Liver (tissue), 10 donors: ENCODE measurements at places on chromosomes 16 and 17. TPM values are rescaled to one million over a fixed set of nuclear protein-coding genes. Genes with fewer than 3 reads are reported as not detected.

GRCh38 chr17:70613681-70614080 is 444.3 kb downstream of the KCNJ2 start:
- no peak overlapping the region for H3K4me3 ChIP-seq
- no peaks in the 10 kb centered on the region for H3K36me3 ChIP-seq
- H3K27me3 ChIP-seq: no peaks in the 10 kb centered on the region
- no peak for DNase-seq

DNA sequence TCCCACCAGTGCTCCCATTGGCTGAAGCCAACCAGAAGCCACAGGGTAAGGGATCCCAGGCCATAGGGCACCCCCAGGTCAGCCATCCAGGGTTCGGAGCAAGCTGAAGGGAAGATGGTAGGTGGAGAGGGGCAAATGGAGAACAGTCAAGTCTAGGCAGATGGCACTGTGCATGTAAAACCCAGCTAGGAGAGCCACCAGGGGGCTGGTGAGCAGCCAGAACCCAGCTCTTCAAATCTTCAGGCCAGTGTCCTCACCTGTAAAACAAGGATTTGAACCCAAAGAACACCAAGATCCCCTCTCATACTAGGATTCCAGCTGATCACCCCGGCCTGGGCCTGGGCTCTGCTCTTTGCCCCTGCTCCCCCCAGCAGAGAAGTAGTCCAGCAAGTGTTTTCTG is 43.5 kb downstream of the GINS3 start:
- H3K4me3 ChIP-seq: no peak overlapping the region
- no peak for DNase-seq
- H3K27ac ChIP-seq: no peak overlapping the region
- no peaks in the 10 kb centered on the region for H3K36me3 ChIP-seq
- no peaks in the 10 kb centered on the region for H3K27me3 ChIP-seq

GRCh38 chr17:4142107-4142900 is 526 bp downstream of the ZZEF1 start:
- DNase-seq: peak; percentile 52
- peak overlapping the region; percentile 99 for H3K27ac ChIP-seq
- peaks cover 43% of the 10 kb centered on the region for H3K4me1 ChIP-seq
- peak overlapping the region; percentile 87 for H3K4me3 ChIP-seq
- no peaks in the 10 kb centered on the region for H3K36me3 ChIP-seq
- H3K27me3 ChIP-seq: no peaks in the 10 kb centered on the region

GRCh38 chr16:16045879-16046278 is 96.5 kb downstream of the ABCC1 start:
- no peak overlapping the region for H3K27ac ChIP-seq
- no peaks in the 10 kb centered on the region for H3K4me1 ChIP-seq
- H3K36me3 ChIP-seq: no peaks in the 10 kb centered on the region
- no peak overlapping the region for H3K4me3 ChIP-seq
- H3K27me3 ChIP-seq: no peaks in the 10 kb centered on the region

DNA sequence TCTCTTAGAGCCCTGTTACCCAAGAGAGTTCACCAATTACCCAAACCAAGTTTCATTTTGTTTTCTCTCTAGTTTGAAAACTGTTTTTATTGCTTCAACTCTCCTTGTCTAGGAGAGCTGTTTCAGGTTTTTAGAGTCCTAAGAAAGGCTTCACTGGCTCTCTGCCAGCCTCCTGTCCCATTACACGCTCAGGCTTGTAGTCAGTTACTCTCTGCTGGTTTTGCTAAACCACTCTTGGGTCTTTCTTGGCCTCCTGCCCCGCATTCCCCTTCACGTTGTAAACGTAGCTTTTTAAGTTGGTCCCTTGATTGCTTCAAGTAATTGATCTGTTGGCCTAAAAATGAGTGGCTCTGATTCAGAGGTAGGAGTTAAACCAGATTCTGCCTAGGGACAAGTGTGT is 529.1 kb downstream of the MAF start:
- no peaks in the 10 kb centered on the region for H3K36me3 ChIP-seq
- H3K27ac ChIP-seq: no peak overlapping the region
- H3K4me1 ChIP-seq: no peaks in the 10 kb centered on the region

DNA sequence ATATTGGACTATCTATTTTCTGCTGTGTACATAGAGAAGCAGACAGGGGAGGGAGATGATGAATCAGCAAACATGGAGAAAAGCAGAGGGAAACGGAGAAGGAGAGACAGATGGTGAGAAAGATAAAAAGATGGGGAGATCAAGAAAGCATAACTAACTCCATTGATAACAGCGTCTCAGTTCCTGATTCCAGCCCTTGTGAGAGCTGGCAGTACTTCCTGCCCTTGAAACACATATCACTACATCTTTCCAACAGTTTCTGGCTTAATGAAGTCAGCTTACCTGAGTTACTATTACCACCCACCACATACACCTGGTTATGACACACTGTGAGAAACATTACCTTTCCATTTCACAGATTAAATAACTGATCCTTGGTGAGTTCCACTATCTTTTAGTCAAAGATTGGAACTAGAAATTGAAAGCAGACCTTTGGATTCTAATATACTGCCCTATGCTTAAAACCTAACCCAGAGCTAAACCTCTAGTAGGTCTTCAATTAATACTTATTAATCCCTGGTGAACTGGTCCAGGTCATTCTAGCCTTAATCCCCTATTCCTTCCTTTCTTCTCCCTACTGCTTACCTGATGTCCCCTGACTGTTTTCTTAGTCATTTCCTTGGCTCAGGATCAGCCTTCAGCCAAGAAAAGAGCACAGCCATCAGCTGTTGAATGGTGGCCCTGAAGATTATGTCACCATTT is 346.6 kb upstream of the CCL2 start:
- no peak overlapping the region for H3K4me3 ChIP-seq
- no peaks in the 10 kb centered on the region for H3K27me3 ChIP-seq
- no peaks in the 10 kb centered on the region for H3K4me1 ChIP-seq
- no peak for DNase-seq
- no peak overlapping the region for H3K27ac ChIP-seq

DNA sequence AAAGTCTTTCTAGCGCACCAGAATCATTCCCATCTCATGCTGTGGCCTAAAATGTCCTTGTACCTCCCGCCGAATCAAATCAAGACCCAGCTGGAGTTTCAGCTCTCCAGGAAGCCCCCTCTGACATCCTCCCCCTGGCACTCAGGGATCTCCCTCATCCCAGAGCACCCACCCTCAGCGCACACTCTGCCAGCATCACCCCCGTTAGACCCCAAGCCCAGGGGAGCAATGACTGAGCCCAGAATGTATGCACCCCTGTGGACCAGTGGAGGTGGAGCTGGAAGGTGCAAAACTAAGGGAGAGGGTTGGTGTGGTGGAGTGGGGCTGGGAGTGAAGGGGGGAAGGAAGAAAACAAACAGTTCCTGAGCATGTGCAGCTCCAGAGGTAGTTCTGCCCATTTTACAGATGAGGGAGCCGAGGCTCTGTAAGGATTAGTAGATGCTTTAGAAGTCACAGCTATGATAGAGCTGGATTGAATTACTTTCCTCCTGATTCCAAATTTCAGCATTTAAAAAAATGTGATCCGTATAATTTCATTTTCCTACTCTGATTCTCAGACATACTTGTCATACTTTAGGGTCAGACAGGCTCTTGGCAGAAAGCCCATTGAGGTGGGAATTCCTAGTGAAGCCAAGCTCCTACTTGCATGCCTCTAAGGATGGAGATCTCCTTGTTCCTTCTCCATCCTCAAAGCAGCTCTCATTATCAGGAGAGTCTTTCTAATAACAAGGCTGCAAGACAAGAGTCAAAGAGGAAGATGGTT is 242.7 kb downstream of the KATNIP start:
- H3K4me3 ChIP-seq: no peak overlapping the region
- H3K36me3 ChIP-seq: no peaks in the 10 kb centered on the region
- DNase-seq: no peak
- no peaks in the 10 kb centered on the region for H3K4me1 ChIP-seq
- H3K27ac ChIP-seq: no peak overlapping the region
- no peaks in the 10 kb centered on the region for H3K27me3 ChIP-seq

DNA sequence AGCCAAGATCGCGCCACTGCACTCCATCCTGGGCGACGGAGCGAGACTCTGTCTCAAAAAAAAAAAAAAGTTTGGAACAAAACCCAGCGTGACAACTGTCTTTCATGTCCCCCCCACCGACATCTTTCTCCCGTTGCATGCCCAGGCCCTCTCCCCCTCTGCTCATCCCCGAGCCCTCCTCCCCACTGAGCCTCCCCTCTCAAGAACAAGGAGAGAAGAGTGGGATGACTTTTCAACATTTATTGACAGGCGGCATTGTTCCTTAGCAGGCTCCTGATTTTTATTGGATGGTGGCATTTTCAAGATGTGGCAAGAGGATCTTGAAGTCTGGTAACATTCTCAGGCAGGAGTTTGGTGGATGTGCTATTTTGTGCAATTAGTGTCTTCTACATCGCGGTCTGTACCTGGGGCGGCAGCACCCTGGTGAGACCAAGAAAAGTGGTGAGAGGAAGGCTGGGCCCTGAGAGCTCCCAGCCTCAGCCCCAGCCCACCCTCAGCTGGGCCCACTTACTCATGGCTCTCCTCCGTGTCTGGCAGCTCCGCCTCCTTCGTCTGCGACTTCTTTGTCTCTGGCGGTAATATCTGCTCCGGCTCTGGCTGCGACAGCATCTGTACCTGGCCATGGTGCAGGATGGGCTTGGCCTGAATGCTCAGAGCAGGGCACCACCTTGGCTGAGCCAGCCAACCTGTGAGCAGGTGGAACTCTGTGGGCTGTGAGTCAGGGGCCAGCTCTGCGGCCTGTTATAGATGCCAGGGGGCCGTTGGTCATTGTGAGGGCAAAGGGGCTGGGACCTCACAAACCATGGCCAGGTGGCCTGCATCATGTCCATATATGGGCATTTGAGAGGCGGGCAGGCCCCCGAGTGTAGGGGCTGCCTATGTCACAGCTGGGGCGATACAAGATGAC is at the start of gene PRM1:
PRM1 (minus strand) TSS at position 715 of the 907 bp plus-strand sequence; CDS start at position 623, 92 bp downstream.
- H3K27me3 ChIP-seq: no peaks in the 10 kb centered on the region
- H3K36me3 ChIP-seq: no peaks in the 10 kb centered on the region
- DNase-seq: no peak
- no peak within 1 kb of the TSS for H3K4me3 ChIP-seq
- H3K4me1 ChIP-seq: peaks cover 8% of the 10 kb centered on the region

DNA sequence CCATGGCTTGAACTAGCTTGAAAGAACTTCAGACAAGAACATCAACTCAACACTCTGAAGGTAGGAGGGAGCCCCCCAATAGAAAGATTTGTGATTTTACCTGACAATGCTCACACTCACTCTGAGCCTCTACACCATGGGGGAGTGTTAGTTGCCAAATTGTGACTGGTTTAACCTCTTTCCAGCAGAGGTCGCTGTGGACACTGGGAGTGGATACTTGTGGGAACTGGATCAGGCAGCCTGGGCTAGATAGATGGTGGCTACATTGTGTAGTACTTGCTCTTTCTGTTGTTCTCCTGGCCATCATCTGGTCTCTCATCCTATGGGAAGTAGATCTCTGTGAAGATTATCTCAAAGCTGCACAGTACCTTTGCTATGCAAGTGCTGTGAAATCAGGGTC is 2.9 kb downstream of the SMPD3 start:
- peaks cover 22% of the 10 kb centered on the region for H3K4me1 ChIP-seq
- H3K27ac ChIP-seq: no peak overlapping the region
- no peaks in the 10 kb centered on the region for H3K27me3 ChIP-seq
- DNase-seq: peak; percentile 50
- H3K36me3 ChIP-seq: no peaks in the 10 kb centered on the region

GRCh38 chr17:609232-609810 is 105.3 kb downstream of the VPS53 start:
- no peaks in the 10 kb centered on the region for H3K4me1 ChIP-seq
- DNase-seq: no peak
- no peaks in the 10 kb centered on the region for H3K27me3 ChIP-seq
- H3K27ac ChIP-seq: no peak overlapping the region

- DNase-seq: no peak
- H3K4me1 ChIP-seq: peaks cover 8% of the 10 kb centered on the region
- H3K4me3 ChIP-seq: no peak overlapping the region
- H3K36me3 ChIP-seq: no peaks in the 10 kb centered on the region
- H3K27me3 ChIP-seq: no peaks in the 10 kb centered on the region
These were observed 4.2 kb downstream of the CCL3 start for GRCh38 chr17:36085765-36086164.

DNA sequence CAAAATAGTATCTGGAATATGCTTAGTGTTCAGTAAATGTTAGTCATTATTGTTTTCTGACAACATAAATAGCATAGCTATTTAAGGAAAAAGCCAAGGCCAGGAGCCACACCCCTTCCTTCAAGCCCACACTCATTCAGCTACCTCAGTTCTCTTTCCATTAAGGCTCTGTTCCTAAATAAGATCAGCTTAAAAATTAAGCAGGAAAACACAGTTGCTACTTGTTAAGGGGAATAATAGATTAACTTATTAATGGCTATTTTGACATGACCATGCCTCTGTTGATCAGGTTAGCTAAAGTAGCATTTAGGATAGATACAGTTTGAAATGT is 158.1 kb downstream of the CHD9 start:
- H3K4me3 ChIP-seq: no peak overlapping the region
- no peak overlapping the region for H3K27ac ChIP-seq
- H3K36me3 ChIP-seq: peaks cover 2% of the 10 kb centered on the region
- H3K27me3 ChIP-seq: no peaks in the 10 kb centered on the region
- DNase-seq: no peak

DNA sequence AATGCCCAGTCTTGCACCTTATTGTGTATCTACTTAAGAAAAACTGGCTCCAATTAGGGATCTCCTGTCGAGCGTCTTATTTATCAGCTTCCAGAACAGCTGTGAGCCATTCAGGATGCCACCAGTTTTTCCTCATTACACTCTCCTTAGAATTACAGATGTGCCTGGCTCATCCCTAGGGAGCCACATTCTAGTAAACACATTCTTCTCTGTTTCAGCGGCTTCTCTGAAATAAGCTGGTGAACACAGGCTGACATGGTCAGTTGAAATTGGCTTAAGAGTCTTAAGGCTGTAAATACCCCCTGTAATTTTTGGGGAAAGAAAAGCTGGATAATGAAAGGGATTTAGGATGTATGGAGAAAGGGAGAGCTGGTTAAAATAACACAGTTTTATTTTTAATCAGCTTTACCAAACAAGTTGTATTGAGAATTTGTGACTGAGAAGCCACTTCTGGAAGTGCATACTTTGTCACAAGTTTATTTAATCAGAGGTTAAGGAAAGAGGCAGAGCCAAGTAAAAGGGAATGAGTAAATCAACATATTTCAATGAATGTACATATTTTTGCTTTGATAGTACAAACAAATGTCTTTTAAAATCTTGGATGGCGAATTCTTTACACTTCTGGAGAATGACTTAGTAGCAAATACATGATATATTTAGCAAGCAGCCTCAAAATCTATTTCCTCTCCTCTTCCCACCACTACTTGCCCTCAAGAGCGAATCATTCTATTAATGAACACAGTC is 562.0 kb upstream of the GOT2 start:
- no peaks in the 10 kb centered on the region for H3K36me3 ChIP-seq
- H3K27me3 ChIP-seq: no peaks in the 10 kb centered on the region
- H3K4me1 ChIP-seq: no peaks in the 10 kb centered on the region
- H3K4me3 ChIP-seq: no peak overlapping the region
- no peak for DNase-seq
- H3K27ac ChIP-seq: no peak overlapping the region

Gene CPPED1
- 26.6 TPM for total RNA-seq

Gene TBC1D28
- total RNA-seq: not detected

Gene CACNG5
- not detected for total RNA-seq

Gene SOCS3
- 48.0 TPM for total RNA-seq

Gene LRRC36
- total RNA-seq: not detected

Gene ZG16
- total RNA-seq: 0.19 TPM

Gene HIGD1B
- total RNA-seq: not detected

Gene DHRS7C
- total RNA-seq: not detected
